ENCODE measurements at places on chromosomes 7 and 10. TPM values are rescaled to one million over a fixed set of nuclear protein-coding genes. Genes with fewer than 3 reads are reported as not detected.

The SLC26A5 gene
- not detected for total RNA-seq

The DYDC2 gene
- not detected for total RNA-seq

The CACNA2D1 gene
- total RNA-seq: 10.9 TPM

The PRDX3 gene
- 302 TPM for total RNA-seq

The OR2A7 gene
- not detected for total RNA-seq

The CYP2C19 gene
- not detected for total RNA-seq

The CYP3A7 gene
- total RNA-seq: not detected

The SEMA3C gene
- 63.0 TPM for total RNA-seq

The KLF14 gene
- total RNA-seq: not detected

The CCM2 gene
- 32.8 TPM for total RNA-seq

The ATOH7 gene
- 0.22 TPM for total RNA-seq

The SUN3 gene
- not detected for total RNA-seq

The AKR1C3 gene
- total RNA-seq: 1,175 TPM

The SCIN gene
- 0.45 TPM for total RNA-seq

The RBP4 gene
- total RNA-seq: 5.1 TPM

All from A549 treated with ZK216348 at 1 μM for 4 hours (cell line).